Stimulated activated CD4-positive, alpha-beta T cell treated with anti-CD3 and anti-CD28 coated beads, Interleukin-15, amount 100 ng/mL, for 48 hours (primary cell): ENCODE measurements at places on chromosomes 1 and 21.

DNA sequence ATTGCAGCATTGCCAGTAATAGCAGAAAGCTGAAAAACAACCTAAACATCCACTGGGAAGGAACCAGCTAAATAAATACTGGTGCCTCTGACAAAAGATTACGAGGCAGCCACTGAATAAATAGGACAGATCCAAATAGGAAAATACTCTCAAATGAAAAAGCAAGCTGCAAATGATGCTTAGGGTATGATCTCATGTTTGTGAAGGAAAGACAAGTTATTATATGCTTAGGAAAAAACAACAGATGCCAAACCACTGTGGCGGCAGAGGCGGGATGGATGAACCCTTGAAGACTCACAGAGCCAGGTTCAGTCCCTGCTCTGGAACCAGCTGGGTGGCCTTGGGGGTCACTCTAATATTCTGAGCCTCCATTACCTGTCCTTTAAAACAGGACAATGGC is 41.6 kb downstream of the MATN1 start:
- no peak for DNase-seq

GRCh38 chr1:229059671-229060539 is 211.0 kb upstream of the RAB4A start:
- DNase-seq = no peak

DNA sequence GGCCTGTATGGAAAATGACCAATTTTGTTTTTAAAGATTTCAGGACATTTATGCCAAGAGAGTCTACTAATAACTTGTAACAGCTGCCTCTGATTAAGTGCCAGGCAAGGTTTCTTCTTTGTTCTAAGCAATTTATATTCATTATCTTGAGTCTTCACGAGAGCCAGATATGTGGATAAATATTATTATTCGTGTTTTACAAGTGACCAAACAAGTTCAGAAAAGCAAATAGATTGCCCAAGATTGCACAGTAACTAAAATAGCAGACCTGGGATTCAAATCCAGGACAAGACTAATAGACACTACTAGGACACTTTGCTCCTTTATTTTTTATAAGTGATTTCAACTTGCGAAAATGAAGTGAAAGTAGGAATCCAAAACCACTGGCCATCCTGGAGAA is 30.1 kb upstream of the DPT start:
- no peak for DNase-seq

GRCh38 chr1:241734533-241734932 is 82.5 kb downstream of the WDR64 start:
- no peak for DNase-seq

DNA sequence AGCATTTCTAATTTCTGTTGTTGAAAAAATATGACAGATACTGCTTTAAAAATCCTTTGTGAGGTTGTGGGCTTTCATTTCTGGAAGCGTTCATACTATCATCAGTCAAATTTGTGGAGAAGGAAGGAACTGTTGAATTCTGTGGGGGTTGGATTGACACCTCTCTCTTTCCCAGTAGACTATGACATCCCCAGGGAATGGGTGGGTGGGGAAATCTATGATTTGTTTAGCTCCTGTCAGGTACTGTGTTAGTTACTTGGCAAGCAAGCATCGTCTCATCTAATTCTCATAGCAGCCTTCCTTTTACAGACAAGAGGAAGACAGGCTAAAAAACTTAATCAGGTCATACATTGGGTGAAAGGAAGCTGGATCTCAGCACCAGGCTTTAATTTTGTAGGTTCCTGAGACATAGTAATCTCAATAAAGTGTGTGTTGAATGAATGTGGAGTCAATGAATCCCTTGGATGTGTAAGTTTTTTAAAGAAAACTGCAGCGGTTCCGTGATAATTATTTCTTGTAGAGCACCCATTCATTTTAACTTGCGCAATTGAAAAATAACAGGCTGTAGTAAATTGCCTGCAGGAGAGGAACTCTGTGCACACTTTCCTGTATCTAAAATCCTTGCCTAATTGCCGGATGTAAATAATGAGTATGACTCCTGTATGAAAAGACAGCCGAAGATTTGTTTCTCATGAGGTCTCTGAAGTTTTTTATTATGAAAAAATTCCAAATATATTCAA is 60.6 kb downstream of the MYOM3 start:
- no peak for DNase-seq

GRCh38 chr1:201094832-201095231 is 17.4 kb downstream of the CACNA1S start:
- no peak for DNase-seq

- DNase-seq = no peak
Measured at GRCh38 chr1:69738458-69739250, 170.9 kb downstream of the LRRC7 start.

GRCh38 chr1:168180148-168180524 is 1.4 kb downstream of the TIPRL start:
- no peak for DNase-seq

DNA sequence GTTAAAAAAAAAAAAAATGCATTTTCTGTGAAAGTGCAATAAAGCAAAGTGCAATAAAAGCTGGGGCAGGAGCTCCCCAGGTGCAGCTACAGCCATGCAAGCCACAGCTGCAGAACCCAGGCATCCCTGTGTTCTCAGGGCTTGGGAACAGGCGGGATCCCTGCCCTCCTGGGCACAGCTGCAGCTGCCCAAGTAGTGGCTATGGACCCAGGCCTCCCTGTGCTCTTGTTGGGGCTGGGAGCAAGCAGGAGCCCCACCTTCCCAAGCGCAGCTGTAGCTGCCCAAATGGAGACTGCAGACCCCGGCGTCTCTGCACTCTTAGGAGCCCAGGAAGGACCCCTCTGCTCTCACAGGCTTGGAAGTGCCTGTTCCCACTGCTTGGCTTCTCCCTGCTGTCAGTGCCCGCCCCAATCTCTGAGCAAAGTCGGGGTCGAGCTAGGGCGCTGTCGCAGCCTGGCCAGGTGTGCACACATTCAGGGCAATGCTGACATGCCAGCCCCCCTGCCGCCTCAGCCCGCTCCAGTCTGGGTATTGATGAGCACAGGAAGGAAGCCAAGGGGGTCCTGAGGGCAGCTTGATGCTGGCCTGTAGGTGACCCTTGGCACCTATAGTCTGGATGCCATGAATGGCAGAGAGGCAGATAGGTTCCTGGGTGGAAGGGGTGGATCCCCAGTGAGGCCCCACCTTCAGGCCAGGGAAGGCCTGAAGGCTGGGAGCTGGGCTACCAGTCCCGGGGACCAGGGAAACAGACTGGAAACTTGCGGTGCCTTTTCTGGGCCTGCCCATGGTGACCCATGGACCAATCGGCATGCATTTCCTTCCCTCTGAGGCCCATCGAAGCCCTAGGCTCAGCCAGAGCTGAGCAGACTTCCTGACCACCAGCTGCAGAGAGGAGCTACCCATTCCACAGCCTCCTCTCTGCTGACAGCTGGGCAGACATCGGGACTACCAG is 58.6 kb downstream of the RRAGC start:
- DNase-seq = no peak

DNA sequence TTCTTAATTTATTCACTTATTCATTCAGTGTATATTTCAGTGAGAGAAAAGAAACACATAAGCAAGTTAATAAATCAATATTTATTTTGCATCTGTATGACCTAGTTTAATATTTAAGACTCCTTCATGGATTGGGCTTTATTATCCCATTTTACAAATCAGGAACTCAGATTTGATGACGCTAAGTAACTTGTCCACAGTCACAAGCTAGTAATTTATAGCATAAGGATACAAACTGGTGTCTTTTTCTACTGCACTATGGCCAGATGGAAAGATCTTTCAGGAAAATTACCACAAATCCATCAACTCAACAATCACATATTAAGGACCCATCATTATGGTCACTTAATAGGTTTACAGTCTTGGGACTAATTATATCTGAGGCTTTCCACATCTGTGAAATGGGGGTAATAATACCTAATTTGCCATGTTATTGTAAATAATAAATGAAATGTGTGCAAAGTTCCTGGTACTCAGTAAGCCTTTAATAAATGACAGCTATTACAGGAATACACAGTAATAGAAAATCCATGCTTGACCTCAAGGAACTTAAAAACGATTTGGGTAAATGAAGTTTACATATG is 13.3 kb downstream of the CDKN2C start:
- DNase-seq = no peak

GRCh38 chr1:59057796-59058195 is 239.1 kb upstream of the FGGY start:
- DNase-seq = no peak

DNA sequence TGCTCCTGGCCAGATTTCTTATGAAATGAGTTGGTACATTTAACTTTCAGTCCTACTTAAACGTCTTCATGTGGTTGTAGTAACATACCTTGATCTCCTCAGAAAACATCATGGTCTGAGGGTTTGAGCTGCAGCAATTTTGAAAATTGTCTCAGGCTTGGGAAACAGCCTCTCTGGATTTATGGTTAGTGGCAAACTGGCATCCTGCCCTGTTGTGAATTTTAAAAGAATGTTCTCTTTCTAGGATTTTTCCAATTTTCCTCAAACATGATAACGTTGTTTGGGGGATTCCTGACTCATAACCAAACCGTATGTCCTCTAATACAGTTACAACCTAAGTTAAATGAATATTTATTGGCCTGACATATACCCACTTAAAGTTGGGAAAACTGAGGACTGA is 624.4 kb downstream of the LMO4 start:
- no peak for DNase-seq

DNA sequence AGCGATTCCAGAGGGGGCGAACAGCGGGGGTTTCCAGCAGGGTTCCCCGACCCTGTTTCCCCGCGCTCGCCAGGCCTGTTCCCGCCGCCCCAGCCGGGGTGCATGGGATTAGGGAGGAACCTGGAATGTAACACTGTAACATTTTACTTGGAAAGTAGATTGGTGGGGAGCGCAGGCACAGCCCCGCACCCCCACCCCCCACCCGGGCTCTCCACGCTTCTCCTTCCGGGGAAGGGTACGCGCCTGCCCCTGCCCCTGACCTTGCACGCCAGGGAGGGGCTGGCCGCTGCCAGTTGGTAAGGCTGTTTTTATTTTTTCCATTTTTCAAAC is 427 bp downstream of the FAM3B start:
- DNase-seq = no peak

GRCh38 chr1:58749646-58750045 is 34.2 kb downstream of the JUN start:
- DNase-seq = no peak

DNA sequence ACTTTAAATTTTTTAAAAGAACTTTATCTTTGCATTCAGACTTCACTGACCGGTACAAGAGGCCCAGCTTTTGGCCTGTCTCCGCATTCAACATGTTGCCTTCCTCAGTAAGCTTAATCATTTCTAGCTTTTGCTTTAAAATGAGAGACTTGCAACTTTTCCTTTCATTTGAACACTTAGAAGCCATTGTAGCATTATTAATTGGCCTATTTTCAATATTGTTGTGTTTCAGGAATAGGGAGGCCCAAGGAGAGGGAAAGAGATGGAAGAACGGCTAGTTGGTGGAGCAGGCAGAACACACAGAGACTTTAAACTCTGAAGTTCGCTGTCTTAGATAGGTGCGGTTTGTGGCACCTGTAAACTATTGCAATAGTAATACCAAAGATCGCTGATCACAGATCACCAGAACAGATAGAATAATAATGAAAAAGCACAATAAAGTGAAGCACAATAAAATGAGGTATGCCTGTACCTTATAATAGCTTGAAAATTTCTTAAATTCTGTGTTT is 31.4 kb downstream of the RABGAP1L start:
- no peak for DNase-seq

DNA sequence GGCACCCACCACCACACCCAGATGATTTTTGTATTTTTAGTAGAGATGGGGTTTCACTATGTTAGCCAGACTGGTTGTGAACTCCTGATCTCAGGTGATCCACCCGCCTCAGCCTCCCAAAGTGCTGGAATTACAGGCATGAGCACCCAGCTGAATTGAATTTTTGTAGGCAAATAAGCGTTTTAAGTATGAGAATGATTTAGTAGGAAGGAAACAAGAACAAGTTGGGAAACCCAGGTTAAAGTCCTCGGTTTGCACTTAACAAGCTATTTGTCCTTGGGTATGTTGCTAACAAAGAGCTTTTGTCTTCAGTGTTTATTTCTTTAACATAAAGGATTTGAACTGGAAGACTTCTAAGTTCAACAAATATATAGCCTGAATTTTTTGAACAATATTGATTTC is 23.9 kb downstream of the BTF3L4 start:
- DNase-seq = no peak

DNA sequence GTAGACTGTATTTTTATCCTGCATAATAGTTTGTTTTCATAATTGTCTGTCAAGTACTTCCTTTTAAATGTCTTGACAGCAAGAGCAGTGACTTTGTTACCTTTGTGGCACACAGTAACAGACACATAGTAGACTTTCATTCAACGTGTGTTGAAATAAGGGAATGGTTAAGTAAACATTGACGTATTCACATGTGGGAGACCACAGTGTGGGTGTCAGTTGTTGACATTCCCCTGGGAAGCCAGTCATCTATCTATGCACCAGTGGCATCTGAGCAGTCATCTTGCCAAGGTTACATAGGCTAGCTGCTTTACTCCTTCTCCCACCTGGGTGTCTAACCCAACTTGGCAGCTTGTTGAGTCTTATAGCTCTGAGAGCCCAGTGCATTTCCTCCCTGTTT is 1.4 kb upstream of the NUP133 start:
- no peak for DNase-seq

DNA sequence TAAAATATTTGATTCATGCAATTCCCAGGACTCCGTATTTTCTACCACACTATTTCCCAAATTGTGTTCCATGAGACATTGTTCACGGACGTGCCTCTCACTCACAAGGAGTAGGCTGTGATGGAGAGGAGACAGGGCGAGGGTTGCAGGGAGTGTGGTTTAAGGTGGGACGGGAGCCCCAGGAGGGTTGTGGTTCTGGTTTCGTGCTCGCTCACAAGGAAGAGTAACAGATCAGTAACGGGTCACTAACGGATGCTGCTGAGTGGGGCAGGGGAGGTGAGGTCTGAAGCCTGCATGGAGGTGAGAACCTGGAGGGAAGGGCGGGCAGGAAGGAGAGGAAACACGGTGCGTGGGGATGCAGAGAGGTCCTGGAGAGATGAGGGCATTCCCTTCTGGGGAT is 28.8 kb downstream of the TFF3 start:
- DNase-seq = no peak

DNA sequence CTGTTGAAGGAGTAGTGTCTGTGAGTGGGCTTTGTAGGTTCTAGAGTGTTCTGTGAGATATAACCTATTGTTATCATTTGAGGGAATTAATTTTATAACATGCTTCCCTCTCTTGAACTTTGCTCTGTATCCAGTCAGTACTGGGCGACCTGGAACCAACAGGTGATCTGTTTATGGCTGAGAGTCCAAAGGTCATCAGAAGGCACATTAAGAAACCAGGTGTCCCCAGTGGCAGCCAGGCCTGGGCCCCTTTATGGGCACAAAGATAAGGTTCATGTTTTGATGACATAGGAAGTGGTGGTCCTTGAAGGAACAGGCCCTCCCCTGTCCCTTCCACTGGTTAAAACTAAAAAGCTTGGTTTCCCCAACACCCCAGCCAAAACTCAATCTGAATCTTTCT is 61.1 kb downstream of the FHAD1 start:
- DNase-seq = no peak
